Stimulated activated CD4-positive, alpha-beta T cell treated with anti-CD3 and anti-CD28 coated beads, Interleukin-1b, Interleukin-23, amount 100 ng/mL, for 24 hours (primary cell): ENCODE measurements at places on chromosomes 3 and 15.

DNA sequence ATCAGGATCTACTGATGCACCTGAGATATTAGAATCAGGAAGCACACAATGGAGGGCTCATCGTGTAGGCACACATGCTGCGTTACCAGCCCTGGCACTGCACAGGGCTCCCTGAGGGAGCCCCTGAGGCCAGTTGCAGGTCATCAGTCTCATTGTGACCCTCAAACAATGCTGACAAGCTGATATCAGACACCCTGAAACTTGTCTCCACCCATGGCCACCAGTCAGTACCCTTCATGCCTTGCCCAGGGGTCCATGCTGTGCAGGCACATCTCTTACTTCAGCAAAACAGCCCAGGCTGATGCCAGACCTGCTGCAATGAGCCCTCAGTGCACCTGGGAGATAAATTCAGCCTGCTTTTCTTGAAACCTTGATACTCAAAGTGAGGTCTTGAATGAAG, 59.5 kb upstream of the SLC6A11 start:
- no peak for DNase-seq

GRCh38 chr3:100045696-100046095, 68.6 kb downstream of the FILIP1L start:
- DNase-seq: no peak

- no peak for DNase-seq
Observed at GRCh38 chr3:122101646-122102045, 46.5 kb downstream of the CD86 start.

- DNase-seq: no peak
Observed at GRCh38 chr3:153927107-153927506, 194.1 kb upstream of the ARHGEF26 start.

DNA sequence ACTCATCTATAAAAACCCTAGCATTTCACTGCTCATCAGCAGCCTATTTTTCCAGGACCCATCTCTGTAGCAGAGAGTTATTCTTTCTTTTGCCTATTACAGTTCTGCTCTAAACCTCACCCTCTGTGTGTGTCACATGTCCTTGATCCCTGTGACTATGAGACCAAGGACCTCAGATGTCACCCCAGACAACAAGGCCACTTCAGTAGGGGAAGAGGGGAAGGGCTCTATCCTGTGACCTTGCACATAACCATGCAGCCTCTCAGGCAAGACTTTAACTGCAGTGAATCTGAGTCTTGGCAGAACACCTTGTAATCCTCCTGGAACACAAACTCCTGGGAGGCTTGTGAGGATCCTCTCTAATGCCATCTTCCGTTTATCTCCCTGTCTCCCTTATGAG, 4.4 kb upstream of the ZNF589 start:
- no peak for DNase-seq

- no peak for DNase-seq
Observed at GRCh38 chr3:178856804-178857203, 214.8 kb downstream of the ZMAT3 start.

DNA sequence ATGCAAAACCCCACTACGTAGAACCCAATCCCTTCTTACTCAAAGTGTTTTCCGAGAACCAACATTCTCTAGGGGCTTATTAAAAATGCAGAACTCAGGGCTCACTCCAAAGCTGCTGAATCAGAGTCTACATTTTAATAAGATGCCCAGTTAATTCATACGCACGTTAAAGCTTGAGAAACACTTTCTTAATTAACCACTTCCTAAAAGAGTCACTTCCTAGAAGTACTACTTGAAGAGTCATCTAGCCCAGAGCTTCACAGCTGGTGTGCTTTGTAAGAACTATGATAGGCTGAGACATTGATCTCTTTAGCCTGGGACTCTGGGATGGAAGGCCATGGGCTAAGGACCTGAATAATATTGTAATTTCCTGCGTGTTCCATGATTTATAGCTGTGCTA, 9.0 kb downstream of the COL6A5 start:
- DNase-seq: no peak

DNA sequence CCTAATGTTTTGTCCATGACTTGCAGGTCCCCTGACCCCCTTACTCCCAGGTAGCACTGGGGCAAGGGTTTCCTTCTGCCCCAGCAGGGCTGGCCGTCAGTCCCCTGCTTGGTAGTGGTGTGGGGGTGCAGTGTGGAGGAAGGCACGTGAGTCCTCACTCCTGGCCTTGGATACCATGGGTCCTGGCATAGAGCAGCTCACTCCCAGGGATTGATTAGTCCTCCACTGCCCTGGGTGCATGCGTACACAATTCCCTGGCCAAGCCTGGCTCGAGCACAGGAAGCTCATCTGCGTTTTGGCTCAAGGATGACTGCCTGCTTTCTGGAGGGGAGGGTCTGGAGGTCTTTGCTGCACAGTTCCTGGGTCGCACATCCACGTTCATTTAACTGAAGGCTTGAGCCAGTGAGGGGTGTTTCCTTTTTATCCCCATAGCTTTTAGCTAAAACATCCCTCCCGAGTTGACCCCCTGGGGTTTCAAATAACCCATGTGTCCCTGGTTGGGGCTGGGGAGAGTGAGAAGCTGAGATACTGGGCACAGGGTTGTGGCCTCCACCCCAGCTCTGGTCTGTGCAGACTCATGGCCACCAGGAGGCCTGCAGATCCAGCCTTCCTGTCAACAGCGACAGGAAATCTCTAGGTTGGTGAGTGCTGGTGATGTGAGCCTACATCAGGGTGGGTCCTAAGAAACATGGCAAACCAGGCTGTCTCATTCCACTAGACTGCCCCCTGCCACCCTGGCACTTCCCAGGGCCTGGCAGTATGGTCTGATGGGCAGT, 11.5 kb downstream of the HEMK1 start:
- DNase-seq: no peak

GRCh38 chr3:156547637-156548036, 7.3 kb downstream of the SSR3 start:
- DNase-seq: no peak

GRCh38 chr3:115715241-115715745, 92.0 kb downstream of the GAP43 start:
- DNase-seq: no peak

DNA sequence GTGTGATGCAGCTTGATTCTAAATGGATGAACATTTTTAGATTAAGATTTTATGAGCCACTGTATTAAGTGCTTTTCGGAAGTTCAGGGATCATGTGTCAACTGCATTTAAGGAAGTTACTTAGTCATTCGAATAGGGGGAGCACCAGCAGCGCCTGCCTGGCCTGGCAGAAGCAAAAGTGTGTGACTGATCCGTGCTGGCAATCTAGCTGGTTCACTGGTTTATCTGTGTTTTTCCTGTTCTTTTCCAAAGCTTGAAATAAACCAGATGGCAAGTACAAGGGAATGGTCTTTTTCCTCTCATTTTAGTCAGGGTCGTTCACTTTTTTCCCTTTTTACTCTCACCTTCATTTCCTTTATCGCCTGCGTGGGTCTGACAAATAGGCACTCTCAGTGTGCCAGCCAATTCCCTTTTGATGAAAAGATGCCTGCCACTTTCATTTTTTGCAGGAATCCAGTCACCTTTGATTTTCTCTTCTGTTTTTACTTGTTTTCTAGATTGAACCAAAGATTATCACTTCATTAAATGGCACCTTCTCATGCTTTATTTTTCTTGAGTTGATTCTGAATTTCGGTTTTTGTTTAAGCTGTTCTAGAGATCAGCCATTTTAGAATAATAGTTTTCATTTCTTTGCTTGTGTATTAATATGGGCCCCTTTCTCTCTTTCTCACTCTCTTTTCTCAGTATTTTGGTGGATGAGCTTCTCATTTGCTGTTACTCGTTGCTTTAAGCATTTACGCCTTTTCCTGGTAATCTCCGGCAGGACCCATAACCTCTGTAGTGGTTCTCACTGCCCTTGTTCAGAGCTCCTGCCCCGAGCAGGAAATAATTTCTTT, 2.8 kb downstream of the ABHD2 start:
- no peak for DNase-seq

DNA sequence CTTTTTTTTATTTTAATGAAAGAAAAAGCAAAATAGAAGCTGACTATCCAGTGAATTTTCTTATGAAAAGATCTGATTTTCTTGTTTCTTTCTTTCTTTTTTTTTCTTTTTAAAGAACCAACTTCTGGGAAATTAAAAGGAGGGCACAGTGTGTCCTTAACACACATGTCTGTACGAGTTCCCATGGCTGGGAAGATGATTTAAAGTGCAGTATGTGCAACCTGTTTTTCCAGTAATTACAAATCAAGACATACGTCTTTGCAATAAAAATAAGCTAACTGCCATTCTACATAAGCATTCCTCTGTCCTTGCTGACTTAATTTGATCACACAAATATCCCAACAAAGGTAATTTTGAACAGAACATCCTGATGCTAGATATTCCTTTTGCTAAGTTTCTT, 416.1 kb downstream of the ROBO1 start:
- no peak for DNase-seq

- no peak for DNase-seq
Observed at GRCh38 chr3:126691765-126692164, 12.3 kb upstream of the CHCHD6 start.

- DNase-seq: no peak
Observed at GRCh38 chr3:10777627-10778026, 38.4 kb upstream of the SLC6A11 start.

GRCh38 chr3:42010530-42010929, 48.6 kb upstream of the ULK4 start:
- no peak for DNase-seq

- no peak for DNase-seq
Observed at GRCh38 chr3:70180664-70181063, 131.8 kb downstream of the MDFIC2 start.

- no peak for DNase-seq
Observed at GRCh38 chr3:16905704-16906103, 20.9 kb downstream of the PLCL2 start.

DNA sequence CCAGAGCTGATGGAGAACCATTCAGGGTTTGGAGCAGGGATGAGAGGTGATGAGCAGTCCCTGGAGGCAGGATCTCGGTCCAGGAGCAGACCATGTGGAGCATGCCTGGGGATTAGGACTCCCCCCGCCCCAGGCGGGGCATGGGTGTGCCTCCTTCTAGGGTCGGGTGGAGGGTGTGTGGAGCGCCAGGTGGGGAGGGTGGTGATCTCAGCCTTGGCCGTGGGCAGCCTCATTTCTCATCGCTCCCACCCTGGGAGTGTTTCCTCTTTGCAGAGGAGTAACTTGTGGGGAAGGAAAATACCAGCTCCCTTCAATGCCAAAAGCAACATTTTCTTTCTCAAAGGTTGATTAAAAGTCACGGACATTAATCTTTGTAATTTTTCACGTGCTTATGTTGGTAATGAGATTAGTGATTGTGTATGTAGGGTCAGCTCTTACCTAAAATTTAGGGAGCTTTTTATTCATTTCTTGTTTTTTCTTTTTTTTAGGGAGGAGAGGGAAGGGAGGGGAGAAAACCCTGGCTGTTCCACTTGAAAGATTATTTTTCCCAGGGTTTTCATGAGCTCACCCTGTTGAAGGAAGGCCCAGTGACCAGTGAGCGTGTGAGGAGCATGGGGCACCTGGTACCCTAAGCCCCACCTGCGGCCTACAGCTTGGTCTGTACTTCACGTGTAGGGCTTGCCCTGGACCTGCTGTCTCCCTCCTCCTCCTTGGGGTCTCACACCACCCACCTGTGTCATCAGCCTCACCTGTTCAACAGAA, 11.0 kb downstream of the FBLN2 start:
- no peak for DNase-seq
